ENCODE measurements at places on chromosomes 2 and 18.

GRCh38 chr18:66138642-66139041 is 387.8 kb downstream of the CDH7 start:
- DNase-seq = no peak

- DNase-seq = no peak
Measured at GRCh38 chr2:159855143-159855542, 57.1 kb upstream of the CD302 start.

DNA sequence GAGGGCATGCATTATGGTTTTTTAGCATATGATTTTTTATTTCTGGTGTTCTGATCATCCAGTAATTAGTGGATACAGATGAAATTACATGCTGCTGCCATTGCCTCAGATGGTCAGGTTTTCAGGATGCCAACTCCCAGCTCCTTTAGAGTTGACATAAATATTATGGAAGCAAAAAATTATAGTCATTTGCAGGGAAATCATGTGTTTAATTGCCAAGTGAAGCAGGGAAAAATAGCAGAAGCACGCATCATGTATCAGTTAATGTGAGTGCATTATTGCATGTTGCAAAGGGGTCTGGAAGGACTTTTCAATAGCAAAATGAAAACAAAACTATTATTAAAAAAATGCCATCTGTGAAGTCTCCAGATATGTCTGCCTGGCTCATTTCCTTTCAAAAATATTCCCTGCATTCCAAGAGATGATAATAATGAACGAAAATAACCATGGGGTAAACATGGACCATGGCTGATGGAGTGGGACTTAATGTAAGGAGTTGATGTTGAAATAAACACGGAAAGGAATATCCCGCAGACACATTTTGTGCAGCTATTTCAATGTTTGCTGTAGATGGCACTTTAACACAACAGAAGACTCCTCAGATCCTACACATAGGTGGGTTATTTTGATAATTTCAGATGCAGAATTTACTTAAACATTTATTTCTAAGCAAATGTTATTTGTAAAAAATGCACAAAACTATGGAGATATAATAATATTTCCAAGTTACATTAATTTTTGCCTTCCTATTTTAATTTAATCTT is 87.7 kb upstream of the DYNAP start:
- DNase-seq = no peak

- DNase-seq = no peak
Measured at GRCh38 chr2:46780801-46781445, 134.7 kb downstream of the MCFD2 start.

- no peak for DNase-seq
Measured at GRCh38 chr18:3599195-3599594, 149.2 kb downstream of the TGIF1 start.

- no peak for DNase-seq
Measured at GRCh38 chr2:16187482-16187817, 247.1 kb downstream of the MYCN start.

- no peak for DNase-seq
Measured at GRCh38 chr2:47697000-47697601, 85.8 kb upstream of the MSH6 start.

DNA sequence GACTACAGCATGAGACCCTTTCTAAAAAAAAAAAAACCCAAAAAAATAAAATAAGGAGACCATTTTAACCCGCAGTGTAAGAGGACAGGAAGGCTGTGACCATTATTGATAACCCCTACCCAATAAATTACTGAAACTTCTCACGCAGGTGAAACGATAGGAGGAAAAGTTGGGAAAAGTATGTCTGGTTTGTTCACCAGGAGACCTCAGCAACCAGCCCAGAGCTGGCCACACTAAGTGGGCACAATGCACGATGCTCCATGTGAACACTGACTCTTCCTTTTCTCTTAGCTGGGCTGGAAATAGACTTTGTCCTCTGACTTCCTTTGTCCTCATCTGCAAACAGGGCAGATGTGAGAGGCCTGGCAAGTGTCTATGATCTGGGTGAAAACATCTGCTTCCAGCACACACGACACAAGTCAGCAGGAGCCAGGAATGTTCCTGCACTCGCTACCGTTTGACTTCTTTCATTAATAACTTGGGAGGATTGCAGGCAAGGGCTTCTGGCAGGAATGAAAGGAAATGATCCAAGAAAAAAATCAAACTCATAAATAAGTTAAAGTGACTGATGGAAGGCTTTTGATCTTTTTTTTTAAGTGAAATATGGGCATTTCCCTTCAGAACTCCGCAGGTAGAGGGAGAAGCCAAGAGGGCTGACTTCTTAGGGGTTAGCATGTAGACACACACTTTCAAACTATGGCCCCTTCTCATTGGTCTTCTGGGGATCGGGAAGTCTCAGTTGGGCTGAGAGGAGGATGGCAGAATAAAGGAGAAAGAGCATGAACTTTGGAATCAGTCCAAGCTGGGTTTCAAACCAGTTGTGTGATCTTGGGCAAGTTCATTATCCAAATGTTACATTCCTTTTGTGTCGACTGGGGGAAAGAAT is 137.4 kb upstream of the MYCN start:
- DNase-seq = no peak

GRCh38 chr18:67467188-67467587 is 49.3 kb downstream of the DSEL start:
- no peak for DNase-seq

DNA sequence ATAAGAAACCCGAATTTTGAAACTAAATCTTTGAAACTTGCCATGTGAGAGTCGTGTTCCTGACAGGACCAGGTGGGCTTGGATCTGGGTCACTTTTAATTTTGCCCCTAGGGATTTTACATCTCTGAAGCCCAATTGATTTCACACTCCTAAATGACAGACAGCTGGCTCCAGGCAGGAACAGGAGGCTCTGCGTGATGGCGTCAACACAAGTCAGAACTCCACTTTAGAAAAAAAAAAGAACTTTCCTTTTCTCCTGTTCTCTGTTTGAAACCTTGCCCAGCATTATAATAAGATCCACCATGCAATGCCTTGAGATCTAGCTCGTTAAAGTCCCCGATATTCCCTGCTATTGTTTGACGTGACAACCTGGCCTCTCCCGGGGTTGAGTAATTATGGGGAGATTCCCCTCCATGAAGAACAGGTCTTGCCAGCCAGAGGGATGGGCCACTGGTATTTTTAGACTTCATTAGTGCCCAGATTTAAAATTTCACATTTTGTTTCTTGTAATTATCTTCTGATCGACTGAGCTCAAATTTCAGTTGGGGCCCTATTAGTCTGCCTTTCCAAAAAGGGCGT is 260.3 kb downstream of the KLHL29 start:
- no peak for DNase-seq

- no peak for DNase-seq
Measured at GRCh38 chr2:43399515-43400264, 173.3 kb upstream of the ZFP36L2 start.

GRCh38 chr2:239380831-239381708 is 19.8 kb downstream of the HDAC4 start:
- no peak for DNase-seq

GRCh38 chr2:73031725-73032701 is 39.5 kb downstream of the SFXN5 start:
- no peak for DNase-seq
